ENCODE measurements at places on chromosomes 1 and 21.

GRCh38 chr1:235583511-235584001 lies 66.0 kb downstream of the GNG4 start:
- peak; percentile 32 for DNase-seq

- DNase-seq, result no peak
Measured at GRCh38 chr1:173248247-173248940, 41.3 kb upstream of the TNFSF4 start.

DNA sequence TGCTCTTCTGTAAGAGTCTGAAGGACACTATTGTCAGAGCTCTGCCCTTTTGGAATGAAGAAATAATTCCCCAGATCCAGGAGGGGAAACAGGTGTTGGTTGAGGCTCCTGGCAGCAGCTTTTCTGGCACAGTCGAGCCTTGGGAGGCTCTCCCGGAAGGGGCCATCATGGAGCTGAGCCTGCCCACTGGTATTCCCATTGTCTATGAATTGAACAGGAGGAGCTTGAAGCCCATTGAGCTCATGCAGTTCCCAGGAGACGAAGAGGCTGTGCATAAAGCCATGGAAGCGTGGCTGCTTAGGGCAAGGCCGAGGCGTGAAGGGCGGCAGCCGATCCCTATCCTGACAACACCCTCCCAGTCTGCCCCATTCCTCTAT lies 26.6 kb downstream of the UBE4B start:
- no peak for DNase-seq

- DNase-seq, result peak; percentile 57
Measured at GRCh38 chr1:161502641-161503393, 2.4 kb upstream of the FCGR2A start.

GRCh38 chr1:172746091-172746949 lies 87.4 kb downstream of the FASLG start:
- peak; percentile 97 for DNase-seq

DNA sequence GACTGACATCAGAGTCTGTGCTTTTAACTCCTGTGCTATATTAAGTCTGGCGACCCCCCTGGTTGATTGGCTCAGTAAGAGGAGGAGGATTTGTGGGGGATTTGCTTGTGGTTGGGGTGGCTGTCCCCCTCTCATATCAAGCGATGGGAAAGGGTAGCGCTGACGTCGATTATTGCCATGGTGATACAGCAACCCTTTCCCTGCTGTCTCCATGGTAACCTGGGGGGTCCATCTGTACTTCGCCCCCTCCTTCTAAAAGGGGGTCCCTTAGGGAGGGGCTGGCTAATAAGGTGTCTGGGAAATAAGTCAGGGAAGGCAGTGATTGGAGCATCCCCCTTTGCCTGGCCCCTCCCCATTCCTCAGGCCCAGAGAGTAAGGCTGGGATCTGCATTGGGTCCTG lies 4.7 kb downstream of the FAM229A start:
- no peak for DNase-seq

DNA sequence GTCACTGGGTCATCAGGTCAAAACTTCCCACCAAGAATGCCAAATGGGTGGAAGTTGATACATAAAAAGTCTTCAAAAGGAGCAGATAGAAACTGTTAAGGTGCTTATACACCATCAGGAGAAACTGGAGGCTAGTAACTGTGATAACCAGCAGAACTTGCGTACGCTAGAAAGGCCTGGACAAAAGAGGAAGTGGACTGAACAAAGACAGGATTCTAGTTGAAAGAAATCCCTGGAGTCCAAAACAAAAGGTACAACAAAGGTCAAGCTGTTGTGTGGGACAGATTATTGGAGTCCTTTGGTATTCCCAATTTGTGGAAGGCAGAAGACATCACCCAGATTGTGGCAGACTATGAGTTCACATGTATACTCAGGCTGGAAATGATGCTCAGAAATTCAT lies 215.8 kb upstream of the PBX1 start:
- DNase-seq, result no peak

Measured in suppressor macrophage treated with lipopolysaccharide for 1 hour (primary cell).